ENCODE measurements at places on chromosomes 3 and 15. TPM values are rescaled to one million over a fixed set of nuclear protein-coding genes. Genes with fewer than 3 reads are reported as not detected.

- peaks cover 39% of the 10 kb centered on the region for H3K4me1 ChIP-seq
- no peak overlapping the region for H3K4me3 ChIP-seq
- H3K27ac ChIP-seq = no peak overlapping the region
- no peak for DNase-seq
Observed at GRCh38 chr3:177122183-177122856, 75.0 kb downstream of the TBL1XR1 start.

DNA sequence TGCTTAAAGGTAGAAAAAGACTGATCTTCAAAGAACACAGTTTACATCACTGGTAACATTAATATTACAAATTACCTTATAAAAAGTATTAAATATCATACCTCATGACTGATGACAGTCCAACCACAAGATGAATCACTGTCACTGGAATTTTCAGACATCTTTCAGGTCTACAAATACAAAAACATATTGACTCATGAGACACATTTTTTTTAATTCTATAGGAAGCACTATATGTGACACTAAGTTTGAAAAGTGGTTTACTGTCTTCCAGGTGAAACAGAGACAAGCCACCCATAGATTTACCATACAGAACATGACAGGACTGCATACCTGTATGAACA is 18.9 kb downstream of the CCPG1 start:
- no peak overlapping the region for H3K27ac ChIP-seq
- no peaks in the 10 kb centered on the region for H3K36me3 ChIP-seq
- H3K4me3 ChIP-seq = no peak overlapping the region

DNA sequence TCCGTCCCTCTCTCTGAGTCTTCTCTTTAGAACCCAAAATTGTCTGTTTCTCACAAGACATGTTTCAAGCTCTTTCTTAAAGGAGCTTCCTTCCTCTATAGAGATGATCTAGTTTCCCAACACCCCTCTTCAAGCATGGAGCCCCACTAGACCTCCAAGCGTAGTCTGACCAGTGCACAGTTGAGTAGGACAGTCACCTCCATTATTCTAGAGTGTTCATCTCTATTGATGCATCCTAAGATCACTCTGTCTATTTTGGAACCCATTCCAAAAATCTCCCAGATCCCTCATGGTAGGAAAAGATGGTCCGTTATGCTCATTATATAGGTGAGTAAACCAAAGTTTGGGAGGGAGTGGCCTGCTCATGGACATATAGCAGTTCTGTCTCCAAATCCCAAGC is 4.1 kb upstream of the CAV3 start:
- no peaks in the 10 kb centered on the region for H3K4me1 ChIP-seq
- H3K36me3 ChIP-seq = no peaks in the 10 kb centered on the region
- no peak overlapping the region for H3K27ac ChIP-seq
- no peak for DNase-seq

DNA sequence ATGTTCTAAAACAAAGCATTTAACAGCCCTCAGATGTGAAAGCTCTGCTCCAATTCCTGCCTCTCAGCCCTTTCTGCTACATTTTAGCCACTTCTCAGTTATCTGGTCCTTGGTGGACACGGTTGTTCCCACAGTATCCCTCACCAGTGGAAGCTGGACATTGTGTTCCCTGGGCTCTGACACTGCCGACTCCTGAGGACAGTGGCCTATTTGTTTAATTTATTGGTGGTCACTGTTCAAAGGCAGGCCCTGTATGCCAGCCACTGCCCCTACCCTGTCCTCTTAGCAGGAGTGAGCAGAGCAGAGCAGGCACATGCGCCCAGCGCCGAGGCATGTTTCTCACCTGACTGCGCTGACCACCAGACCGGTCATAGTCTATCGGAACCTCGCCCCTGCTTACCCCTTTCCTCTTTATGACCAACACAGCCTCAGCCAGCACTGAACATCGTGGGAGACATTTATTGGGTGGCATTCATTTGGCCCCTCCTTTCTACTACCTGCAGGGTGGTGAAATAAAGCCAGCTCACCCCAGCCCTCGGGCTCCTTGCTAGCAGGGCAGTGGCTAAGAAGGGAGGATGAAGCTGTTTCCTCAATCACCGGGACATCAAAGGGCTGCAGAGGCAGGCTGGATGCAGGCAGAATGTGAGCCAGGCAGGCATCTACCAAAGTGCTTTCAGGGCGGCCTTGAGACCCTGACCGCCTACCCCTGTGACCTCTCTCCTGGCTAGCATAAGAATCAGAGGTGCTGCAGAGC is 54.3 kb upstream of the HACD2 start:
- no peak for DNase-seq
- H3K27ac ChIP-seq = no peak overlapping the region
- no peak overlapping the region for H3K4me3 ChIP-seq

BNC1 gene
- total RNA-seq = not detected

Data from T-cell (primary cell).